Activated CD4-positive, alpha-beta T cell treated with anti-CD3 and anti-CD28 coated beads, Interleukin-2, amount 50 U/mL, for 48 hours (primary cell): ENCODE measurements at places on chromosomes 5 and 9.

GRCh38 chr9:79570448-79571308 lies 1.1 kb upstream of the TLE4 start:
- DNase-seq = peak; percentile 52

GRCh38 chr5:143218517-143219170 lies 184.8 kb downstream of the NR3C1 start:
- DNase-seq = no peak

- no peak for DNase-seq
These were observed 8.2 kb upstream of the ACO1 start for GRCh38 chr9:32376285-32376684.

GRCh38 chr9:124017929-124018729 lies 6.6 kb downstream of the LHX2 start:
- DNase-seq = no peak

- no peak for DNase-seq
These were observed 44.9 kb downstream of the PLEKHG4B start for GRCh38 chr5:136901-137300.

GRCh38 chr5:10555277-10555684 lies 8.6 kb upstream of the ANKRD33B start:
- DNase-seq = no peak

- DNase-seq = no peak
These were observed 272.9 kb downstream of the PDE4D start for GRCh38 chr5:59620535-59621212.

- DNase-seq = no peak
These were observed 276.8 kb downstream of the GAS1 start for GRCh38 chr9:86670536-86670935.

- DNase-seq = no peak
These were observed 138.3 kb downstream of the ZDHHC21 start for GRCh38 chr9:14554886-14555285.

- no peak for DNase-seq
These were observed 11.9 kb upstream of the AQP7 start for GRCh38 chr9:33414268-33414667.

DNA sequence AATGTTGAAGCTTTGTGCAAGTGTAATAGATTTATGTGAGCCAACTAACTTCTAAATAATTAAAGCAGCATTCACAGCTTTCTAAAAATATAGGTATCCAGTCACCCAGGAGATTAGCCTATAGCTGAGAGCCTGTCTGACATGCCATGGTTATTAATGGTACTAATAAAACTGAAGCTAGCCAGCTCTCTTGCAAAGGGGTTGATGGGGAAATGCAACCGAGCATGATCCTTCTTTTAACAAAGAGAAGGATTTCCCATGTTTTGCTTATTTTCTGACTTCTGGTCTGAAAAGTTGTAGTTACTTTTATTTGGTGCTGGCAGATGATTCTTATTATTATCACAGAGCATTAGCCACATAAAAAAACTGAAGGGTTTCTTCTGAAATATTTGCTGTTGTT lies 488.7 kb upstream of the CYLC2 start:
- DNase-seq = no peak

- no peak for DNase-seq
These were observed 37.7 kb upstream of the PAPPA start for GRCh38 chr9:116115761-116116353.

DNA sequence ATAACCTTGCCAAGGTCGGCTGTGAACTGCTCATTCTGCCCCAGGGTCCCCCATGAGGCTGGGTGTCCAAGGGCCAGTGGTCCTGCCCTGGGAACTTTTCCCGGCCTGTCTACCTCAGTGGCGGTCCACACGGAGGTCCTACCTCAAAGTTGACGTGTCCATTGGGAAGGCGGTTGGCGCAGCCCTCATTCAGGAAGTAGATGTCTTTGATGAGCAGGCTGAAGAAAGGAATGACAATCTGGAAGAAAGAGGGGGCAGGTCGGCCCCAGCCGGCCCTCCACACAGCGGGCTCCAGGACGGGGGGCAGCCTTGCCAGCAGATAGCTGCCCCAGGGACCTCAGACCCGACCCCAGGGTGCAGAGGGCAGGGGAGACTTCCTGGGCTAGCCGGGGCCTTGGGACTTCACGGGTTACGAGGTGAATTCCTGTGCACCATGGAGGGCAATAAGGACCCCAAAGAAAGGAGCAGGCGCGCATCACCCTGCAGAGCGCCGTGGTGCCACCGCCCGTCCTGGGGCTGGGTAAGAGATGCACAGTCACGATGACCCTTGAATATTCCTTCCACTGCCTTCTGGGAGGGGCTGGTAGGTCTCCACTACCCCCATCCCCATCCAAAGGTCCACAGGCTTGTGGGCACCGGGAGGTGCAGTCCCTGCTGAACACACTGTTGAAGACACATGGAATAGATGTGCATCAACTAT lies 42.9 kb upstream of the RNF130 start:
- DNase-seq = no peak

DNA sequence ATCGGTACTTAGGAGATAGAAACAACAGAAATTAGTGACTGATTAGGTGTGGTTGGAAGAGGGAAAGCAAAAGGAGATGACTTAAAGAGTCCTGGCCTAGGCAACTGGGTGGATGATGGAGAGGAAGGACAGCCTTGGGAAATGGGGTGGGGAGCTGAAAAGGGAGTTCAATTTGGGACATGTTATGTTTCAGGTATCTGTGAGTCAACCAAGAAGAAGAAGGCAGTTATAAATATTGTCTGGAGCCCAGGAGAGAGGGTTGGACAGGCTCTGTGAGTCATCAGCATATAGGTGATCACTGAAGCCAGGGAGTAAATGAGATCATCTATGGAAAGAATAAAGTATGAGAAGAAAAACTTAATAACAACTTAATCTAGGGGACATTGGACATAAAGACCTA lies 357.7 kb downstream of the NPR3 start:
- DNase-seq = no peak

GRCh38 chr5:141100243-141100805 lies at the start of gene PCDHB3:
TSS of gene PCDHB3 (plus strand) at chr5:141100473. CDS start at chr5:141100650, 177 bp downstream.
- peak; percentile 55 for DNase-seq

GRCh38 chr9:128254855-128255759 lies 20.7 kb downstream of the GOLGA2 start:
- peak; percentile 65 for DNase-seq

DNA sequence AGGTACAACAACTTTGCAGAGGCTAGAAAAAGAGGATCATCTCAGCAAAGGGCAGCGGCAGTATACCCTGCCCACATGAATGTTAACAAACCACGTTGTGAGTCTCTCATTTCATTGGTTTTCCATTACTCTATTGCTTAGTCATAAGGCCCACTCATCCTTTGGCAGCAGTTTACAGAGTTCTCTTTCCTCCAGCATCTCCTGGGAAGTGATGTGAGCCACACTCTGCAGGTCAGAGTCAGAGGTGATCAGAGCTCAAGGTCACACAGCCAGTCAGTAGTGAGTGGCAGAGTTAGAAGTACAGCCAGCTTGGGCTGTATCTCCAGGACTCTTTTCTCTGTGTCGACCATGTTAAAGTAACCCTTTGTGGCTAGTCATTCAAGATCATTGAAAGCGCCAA lies 599.6 kb upstream of the GRAMD2B start:
- no peak for DNase-seq

- DNase-seq = no peak
These were observed 56.9 kb downstream of the HOMER1 start for GRCh38 chr5:79456890-79457583.

- no peak for DNase-seq
These were observed 1467.6 kb upstream of the NUDT12 start for GRCh38 chr5:105030153-105030552.

DNA sequence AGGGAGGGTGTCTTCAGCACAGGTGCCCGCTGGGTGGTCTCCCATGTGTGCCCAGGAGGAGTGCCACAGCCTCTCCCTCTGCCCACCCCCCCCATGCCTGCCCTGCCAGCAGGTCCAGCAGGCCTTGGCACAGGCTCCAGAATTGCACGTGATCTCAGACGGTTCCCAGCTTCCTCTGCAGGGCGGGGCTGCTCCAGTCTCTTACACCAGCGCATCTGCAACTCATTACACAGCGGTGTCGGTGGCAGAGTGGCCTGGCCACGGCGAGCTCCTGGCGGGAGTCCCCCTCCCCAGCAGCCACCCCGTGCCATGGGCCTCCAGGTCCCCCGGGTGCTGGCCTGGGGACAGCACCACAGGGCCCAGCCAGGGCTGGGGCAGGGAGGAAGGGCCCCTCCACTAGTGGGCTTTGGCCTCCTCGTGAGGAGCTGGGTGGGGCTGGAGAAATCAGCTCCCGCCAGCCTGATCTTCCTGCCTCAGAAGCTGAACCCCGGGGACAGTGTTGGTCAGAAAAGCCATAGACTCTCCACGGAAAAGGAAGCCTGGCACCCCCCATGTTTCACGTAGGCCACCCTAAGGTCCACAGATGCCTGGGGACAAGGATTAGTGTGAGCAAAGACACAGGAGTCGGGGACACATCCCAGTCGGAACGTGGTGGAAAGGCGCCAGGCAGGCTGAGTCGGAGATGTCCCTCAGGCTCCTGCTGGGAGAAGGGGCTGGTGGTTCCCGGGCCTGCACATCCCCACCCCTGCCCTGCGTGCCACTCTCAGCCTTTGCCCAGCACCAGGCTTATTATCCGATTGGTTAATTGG lies 40.2 kb downstream of the RXRA start:
- no peak for DNase-seq

- no peak for DNase-seq
These were observed 46.3 kb downstream of the HSD17B3 start for GRCh38 chr9:96255698-96256097.

DNA sequence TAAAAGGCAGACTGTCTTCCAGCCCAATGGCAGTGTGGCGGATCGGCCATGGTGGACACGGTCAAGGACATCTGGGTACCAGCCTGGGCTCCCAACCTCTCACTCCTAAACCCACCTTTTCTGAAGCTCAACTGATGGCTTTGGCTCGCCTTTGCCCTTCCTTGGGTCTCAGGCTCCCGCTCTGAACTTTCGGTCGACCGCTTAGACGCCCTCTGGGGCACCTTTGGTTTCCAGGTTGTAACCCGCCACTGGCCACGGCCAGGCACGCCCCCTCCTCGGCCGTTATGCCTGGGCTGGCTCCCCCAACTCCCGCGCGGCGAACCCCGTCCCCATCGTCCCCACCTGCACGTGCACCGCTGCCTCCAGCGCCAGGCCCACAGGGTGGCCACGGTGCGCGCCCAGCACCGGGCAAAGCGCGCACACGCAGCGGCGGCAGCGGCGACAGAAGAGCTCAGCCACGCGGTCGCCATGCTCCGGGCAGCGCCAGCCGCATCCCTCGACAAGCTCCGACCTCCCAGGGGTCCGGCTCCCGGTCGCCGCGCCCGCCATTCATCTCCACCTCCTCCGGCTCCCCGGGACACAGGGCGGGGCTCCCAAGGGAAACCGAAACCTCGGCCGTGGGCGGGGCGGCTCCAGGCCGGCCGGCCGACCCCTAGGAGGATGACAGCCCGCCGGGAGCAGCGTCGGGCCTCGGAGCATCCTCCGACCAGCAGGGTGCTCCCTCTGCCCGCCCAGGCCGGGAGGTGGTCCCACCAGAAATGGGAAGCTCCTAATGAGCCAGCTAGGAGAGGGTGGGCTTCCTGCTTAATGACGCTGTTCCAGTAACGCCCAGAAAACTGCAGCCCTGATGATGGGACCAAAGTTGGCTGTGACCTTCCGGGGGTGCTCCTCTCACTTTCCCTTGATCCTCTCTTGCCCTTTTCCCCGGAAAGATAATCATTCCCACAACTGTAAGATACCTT lies at the start of gene TRIM14:
TSS of gene TRIM14 (minus strand) at position 583 of the 962 bp plus-strand sequence. CDS start at position 549, 34 bp downstream.
- DNase-seq = peak; percentile 78

DNA sequence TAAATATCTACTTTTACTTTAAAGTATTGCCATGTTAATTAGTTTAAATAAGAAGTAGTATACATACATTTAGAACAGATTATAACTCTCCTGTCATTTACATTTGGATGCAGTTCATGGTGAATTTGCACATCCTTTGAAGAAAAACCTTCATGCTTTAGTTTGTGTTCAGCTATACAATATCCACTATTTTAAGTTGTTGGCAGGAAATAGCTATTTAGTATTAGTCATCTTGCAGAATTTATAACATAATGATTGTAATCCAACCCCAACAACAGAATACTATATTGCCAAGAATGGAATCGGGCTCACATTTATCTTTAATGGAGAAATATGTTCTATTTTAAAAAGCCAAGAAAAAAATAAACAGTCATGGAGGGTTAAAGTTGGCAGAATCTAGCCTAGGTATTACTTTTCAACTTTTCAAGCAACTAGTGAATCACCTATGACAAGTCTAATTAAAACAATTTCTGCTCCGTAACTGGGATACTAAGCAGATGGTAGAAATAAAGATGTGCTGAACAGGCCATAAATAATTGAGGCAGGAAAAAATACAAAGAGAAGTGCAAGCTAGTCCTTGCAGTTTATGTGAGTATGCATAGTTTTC lies 1170.6 kb upstream of the NUDT12 start:
- no peak for DNase-seq

GRCh38 chr9:6646293-6646636 lies 736 bp upstream of the GLDC start:
- DNase-seq = peak; percentile 44

- no peak for DNase-seq
These were observed 28.2 kb upstream of the CPLX2 start for GRCh38 chr5:175842951-175843793.

- no peak for DNase-seq
These were observed 20.0 kb upstream of the RAB14 start for GRCh38 chr9:121221664-121222055.

DNA sequence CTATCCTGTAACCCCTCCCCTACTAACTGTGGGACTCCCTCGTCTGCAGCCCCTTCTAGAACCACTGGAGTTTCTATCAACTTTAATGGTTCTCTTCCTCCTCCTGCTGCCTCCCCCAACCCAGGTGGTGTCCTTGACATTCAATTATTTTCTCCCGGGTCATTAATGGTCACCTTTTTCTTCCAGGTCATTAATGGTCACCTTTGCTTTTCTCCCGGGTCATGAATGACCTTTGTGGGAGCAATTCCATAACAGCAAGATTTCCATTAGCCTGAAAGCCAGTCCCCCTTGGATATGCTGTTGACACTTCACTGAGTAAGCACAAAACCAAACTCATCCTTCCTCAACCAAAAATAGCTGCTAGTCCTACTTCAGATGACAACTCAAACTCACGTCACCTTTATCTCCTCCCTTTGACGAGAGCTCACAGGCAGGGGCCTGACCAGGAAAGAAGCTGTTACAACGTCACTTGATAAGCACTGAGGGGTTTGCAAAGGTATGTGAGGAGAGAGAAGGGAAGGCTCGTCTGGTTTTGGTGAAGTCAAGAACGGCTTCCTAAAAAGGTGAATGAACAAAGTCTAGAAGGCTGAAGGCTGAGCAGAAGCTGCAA lies 10.9 kb downstream of the CCDC127 start:
- DNase-seq = no peak
